Hematopoietic multipotent progenitor cell treated with erythropoietin and hydrocortisone succinate and interleukin-3 and kit ligand, for 8 days (in vitro differentiated cells): ENCODE measurements at places on chromosomes 1 and 21.

DNA sequence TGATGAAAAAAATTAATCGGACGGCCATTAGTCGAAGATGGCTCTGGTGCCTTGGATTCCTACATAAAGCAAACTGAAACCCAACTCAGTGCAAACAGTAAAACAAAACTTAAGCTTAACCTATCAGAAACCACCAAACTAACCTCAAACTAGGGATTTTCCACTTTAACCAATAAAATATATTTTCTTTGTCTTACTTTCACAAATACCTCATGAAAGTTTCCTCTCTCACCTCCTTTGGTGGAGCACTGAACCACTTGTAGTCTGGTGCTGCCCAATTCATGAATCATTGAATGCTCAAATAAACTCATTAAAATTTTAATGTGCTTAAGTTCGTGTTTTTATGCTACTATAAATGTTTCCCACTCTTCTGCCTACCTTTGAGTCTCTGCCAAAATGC, 7.0 kb downstream of the ADORA3 start:
- no peak for DNase-seq

- DNase-seq = no peak
These were observed 647.3 kb upstream of the ADAMTS5 start for GRCh38 chr21:27614231-27614630.

DNA sequence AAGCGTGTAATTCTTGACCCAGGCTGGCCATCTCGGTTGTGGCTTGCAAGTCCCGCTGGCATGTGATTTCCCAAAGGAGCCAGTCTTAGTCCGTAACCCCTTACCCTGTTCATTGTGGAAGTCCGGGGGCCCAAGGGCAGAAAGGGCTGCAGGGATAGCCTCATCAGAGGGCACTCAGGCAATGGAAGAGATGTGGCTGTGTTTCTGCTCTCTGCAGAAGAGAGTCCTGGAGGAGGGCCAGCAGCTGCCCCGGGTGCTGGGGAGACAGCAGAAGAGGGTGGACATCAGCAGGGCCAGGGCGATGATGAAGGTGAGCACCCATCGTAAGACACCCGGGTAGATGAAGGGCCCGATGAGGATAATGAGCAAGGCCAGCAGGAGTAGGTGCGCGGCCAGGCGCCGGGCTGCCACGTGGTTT, 830 bp downstream of the RNF186 start:
- DNase-seq = no peak

DNA sequence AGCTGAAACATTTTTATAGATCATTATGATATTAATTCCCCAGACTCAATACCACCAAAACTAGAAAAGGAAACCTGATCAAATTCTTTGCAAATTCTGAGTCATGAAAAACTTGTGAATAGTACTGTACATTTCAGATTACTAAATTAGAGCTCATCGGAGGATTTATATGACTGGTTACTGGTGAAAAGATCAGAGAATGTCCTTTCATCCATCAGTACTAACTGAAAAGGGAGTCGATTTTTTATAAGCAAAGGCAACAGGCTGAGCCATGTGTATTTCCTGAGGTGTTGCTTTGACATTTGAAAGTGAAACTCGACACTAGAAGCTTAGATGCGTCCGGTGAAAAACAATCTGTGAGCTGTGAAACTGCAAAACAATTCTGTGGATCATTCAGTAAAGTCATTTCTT, 155.7 kb downstream of the TNFSF18 start:
- no peak for DNase-seq

- DNase-seq = no peak
These were observed 72.7 kb upstream of the ACTL8 start for GRCh38 chr1:17682400-17682799.

- DNase-seq = peak; percentile 62
These were observed 7.8 kb downstream of the ITLN1 start for GRCh38 chr1:160877221-160877620.

DNA sequence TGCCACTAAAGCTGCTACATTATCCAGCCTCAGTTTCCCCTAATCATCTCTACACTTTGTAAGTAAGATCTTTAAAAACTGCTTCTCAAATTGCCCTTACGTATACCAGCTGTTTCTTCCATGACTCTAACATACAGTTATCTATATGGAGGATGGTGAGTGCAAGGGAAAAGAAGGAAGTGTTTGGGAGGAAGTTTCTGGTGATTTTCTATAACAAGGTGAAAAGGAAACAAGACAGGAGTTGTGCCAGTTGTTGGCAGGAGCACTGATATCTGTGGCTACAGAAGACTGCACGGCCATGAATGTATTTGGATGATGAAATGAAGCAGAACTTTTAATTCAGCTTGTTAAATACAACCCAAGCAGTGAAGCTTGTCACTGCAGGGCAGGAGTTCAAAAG, 32.3 kb upstream of the NHLH2 start:
- DNase-seq = no peak

DNA sequence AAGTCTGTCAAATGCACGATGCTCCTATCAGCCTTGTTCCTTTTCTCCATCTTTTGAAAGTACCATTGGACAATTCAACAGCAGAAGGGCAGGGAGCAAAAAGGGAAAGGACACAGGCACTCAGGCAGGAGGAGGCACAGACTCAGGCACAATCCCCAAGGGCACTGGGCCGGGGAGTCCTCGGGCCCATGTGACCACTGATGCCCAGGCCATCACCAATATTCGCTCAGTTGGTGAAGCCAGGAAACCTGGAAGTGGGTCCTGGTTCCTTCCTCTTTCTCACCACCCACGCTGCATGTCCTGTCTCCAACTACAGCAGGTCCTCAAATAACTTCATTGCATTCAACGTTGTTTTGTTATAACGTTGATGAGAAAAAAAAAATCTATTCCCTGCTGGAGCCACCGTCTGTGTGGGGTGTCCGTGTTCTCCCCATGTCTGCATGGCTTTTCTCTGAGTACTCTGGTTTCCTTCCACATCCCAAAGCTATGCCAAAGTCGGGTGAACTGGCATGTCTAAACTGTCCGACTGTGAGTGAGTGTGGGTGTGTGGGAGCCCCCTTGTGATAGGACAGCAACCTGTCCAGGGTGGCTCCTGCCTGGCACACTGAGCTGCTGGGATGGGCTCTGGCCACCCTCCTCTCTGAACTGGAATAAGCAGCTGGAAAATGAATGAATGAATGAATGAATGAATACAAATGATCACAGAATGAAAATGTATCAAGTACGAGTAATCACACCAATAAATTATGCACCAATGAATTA, 12.5 kb downstream of the NID1 start:
- DNase-seq = no peak

GRCh38 chr1:25031966-25032667, 102.0 kb upstream of the RUNX3 start:
- DNase-seq = no peak

DNA sequence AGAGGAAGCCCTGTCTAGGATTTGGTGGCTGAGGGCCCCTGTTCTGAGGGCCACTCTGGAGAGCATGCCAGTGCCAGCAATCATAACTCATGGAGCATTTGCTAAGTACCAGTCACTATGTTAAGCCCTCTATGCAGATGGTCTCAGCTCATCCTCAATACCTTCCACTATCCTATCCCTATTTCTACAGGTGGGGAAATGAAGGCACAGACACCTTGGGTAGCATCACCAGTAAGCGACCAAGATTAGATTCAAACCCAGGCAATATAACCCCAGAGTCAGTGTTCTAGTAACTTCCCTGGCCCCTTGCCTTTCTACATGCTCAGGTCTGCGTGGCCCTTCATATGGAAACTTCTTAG, 7.9 kb upstream of the NBPF1 start:
- DNase-seq = no peak

GRCh38 chr1:229273507-229274232, 2.8 kb downstream of the RAB4A start:
- DNase-seq = no peak

- DNase-seq = no peak
These were observed 400.5 kb downstream of the GPATCH2 start for GRCh38 chr1:217230412-217230811.

- DNase-seq = no peak
These were observed 4.4 kb downstream of the ATP1B1 start for GRCh38 chr1:169110689-169111447.

DNA sequence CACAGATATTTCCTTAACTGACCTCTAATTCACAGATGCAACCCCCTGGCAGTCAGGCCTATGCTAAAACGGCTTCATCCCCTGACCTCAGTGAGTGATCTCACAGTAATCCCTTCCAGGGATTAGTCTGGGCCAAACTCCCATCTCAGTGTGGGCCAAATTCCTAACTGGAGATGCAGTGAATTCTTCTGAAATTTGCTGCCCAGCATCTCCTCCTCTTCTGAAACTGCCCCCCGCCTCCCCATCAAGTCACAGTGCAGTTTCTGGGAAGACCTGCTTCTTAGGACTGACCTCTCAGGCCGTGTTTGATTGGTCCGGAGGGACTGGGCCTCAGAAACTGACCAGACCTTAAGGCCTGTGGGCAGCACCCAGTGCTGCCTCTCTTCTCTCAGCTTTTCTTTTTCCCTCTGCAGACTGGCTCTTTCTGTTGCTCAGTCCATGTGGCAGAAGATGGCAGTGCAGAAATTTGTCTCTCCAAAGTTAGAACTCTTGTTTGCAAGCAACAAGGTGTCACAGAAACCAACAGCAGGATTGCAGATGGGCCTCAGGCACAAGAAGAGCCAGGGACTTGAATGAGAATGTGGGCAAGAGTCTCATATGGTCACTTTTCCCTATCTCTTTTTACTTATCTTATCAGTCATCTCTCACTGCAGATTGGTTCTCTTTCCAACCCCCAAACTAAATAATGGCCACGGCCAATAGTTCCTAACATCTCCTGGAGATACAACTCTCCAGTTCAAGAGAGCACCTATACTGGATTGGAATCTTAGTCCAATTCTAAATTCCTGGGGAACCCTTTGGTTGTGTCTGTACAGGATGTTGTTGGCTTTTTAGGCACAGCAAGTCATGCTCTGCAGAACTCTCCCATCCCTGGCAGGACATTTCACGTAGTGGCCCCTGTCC, 95.5 kb upstream of the RALGPS2 start:
- no peak for DNase-seq

- DNase-seq = no peak
These were observed 8.7 kb downstream of the C1orf174 start for GRCh38 chr1:3891329-3891865.

GRCh38 chr1:72283307-72284083, 1.2 kb upstream of the NEGR1 start:
- peak; percentile 37 for DNase-seq

DNA sequence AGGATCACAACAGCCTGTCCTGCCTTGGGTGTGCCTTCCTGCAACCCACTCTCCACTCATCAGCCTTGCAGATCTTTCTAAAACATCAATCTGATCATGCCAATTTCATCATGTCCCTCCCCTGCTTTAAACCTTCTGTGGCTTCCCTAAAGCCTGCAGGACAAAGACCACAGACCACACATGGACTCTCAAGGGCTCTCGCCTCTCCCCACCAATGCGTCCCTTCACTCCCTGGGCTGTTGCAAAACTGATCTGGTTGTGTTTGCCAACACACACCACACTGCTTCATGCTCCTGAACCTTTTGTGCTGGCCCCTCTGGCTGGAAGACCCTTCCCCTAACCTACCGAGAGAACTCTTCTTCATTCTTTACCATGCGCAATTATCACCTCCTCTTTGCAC, 72.4 kb downstream of the ITPKB start:
- no peak for DNase-seq

- DNase-seq = no peak
These were observed 40.0 kb downstream of the ZNF678 start for GRCh38 chr1:227603327-227603726.

GRCh38 chr1:102628109-102628613, 480.2 kb downstream of the COL11A1 start:
- DNase-seq = no peak

GRCh38 chr1:45543581-45544417, 6.8 kb upstream of the AKR1A1 start:
- DNase-seq = peak; percentile 27

DNA sequence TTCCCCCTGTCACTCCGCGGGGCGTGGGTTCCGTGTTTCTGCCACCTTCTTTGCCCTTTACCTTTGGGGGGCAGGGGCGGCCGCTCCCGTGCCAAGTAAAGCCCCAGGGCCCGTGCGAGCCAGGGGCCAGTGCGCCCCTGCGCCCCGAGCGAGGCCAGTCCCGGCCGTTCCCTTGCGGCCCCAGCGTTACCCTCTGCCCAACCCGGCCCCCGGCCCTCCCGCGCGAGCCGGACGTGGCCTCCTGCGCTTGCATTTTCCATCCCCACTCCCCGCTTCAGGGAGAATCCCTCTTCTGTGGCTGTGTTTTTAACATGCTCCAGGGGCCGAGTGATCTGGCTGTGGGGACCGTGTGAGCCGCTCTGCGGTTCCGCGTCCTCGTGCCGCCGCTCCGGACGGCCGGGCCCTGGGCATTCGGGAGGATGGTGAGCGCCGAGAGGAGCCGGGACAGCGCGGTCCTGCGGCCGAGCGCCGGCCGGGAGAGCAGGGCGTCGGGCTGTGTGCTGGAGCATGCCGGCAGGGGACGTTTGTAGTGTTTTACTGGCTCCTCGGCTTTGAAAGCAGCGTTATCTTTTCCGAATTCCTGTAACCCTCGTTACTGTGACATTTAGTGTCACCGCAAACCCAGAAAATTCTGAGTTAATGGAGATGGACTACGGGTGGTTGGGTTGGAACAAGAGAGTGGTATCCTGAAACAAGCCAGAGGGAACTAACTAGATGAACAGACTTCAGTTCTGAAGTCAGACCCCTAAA, 1.0 kb downstream of the GALNT2 start:
- peak; percentile 44 for DNase-seq

DNA sequence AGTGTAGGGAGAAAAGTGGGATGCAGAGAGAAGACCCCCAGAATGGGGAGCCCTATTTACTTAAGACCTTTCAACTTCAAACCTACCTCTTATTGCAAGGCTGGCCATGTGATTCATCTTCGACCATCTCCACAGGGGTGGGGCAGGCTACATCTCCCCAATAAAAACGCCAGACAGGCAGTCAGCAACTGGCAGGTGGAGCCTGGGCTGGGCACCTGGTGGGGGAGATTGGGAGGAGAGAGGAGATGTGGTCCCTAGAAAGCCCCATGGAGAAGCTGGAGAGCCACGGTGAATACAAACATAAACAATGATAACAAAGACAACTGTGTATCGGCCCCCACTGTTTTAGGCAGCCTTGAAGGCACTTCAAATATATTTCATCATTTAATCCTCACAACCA, 336.7 kb upstream of the PROX1 start:
- no peak for DNase-seq

DNA sequence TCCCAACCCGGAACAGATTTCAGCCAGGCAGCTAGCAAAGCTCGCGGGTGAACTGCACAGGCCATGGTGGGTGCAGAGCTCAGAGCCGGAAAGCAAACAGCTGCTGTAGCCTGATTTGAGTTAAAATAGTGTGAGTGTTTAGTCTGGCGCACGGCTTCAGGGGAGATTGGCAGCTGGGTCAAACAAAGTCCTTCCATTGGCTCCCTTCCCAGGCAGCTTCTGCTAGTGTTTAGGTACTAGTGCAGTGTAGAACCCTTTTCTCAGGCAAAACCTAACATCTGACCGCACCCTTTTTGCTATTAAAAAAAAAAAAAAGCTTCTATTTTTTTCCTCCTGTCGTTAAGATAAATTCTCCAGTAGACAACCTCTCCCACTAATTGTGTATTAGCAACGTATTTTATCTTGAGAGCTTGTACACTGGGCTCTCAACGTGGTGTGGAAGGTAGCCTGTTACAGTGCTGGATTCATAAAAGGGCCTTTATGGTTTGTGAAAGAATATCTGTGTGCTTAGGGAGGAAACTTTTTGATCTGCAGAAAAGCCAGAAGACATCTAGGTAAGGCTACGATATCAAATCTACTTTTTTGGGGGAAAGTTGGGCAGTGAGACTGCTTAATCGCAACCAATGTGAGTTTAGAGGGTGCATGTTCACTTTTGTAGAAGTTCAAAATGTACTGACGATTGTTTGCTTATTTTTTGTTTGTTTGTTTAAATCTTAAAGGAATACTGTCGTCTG, 689.6 kb downstream of the USP25 start:
- DNase-seq = peak; percentile 35
